Stimulated activated CD4-positive, alpha-beta T cell treated with anti-CD3 and anti-CD28 coated beads, Interleukin-1b, Interleukin-23, amount 100 ng/mL, for 1 hour (primary cell): ENCODE measurements at places on chromosomes 6 and 20.

- DNase-seq = no peak
These were observed 34.1 kb upstream of the ID1 start for GRCh38 chr20:31570735-31571617.

- no peak for DNase-seq
These were observed 154.2 kb upstream of the RNF24 start for GRCh38 chr20:4169360-4170190.

- DNase-seq = no peak
These were observed 61.4 kb upstream of the ZNF217 start for GRCh38 chr20:53654932-53655624.

GRCh38 chr6:124684621-124685020 is 277.6 kb upstream of the RNF217 start:
- DNase-seq = no peak

- no peak for DNase-seq
These were observed 699.0 kb downstream of the KHDRBS2 start for GRCh38 chr6:61586934-61587537.

DNA sequence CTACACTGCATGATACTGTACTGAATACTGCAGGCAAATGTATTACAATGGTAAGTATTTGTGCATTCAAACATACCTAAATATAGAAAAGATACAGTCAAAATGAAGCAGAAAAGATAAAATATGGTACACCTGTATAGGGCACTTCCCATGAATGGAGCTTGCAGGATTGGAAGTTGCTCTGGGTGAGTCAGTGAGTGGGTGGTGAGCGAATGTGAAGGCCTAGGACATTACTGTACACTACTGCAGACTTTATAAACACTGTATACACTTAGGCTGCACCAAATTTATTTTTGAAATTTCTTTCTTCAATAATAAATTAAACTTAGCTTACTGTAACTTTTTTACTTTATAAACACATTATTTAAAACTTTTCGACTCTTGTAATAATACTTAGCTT is 213.1 kb downstream of the ATXN1 start:
- DNase-seq = no peak

DNA sequence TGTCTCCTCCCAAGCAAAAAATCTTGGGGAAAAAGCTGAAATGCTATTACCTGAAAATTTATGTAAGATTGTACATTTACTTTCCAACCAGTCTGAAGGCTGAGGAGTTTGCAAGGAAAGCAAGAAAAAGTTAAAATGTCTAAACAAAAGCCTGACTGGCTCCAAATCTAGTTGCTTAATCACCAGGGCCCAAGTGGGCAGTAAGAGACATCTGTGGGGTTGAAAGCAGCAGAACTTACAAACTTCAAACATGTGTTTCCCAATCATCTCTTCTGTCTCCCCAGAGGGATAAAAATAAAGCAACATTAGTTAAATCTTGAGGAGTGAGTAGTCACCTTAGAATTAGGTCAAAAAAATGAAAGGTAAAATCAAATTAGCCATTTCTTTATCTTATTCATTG is 98.6 kb downstream of the OGFRL1 start:
- DNase-seq = no peak

GRCh38 chr6:150153905-150154492 is 11.2 kb downstream of the PPP1R14C start:
- no peak for DNase-seq

DNA sequence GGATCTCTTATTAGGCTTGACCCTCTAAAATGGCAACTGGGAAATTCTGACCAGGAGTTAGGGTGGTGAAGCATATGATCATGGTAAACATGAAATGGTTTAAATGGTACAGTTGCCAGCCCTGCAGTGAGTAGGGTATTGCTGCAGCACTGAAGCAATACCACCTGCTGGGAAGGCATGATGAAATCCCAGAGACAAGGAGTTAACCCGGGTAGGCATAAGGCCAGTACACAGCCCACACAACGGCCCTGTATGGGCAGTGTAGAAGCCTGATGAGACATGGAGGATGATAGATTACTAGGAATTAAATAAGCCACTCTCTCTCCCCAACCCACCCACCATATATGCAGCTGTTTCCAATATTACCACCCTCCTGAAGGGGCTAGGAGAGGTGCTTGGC is 197.4 kb upstream of the MOCS1 start:
- no peak for DNase-seq

- DNase-seq = no peak
These were observed 126.0 kb downstream of the MOXD1 start for GRCh38 chr6:132275066-132275970.

DNA sequence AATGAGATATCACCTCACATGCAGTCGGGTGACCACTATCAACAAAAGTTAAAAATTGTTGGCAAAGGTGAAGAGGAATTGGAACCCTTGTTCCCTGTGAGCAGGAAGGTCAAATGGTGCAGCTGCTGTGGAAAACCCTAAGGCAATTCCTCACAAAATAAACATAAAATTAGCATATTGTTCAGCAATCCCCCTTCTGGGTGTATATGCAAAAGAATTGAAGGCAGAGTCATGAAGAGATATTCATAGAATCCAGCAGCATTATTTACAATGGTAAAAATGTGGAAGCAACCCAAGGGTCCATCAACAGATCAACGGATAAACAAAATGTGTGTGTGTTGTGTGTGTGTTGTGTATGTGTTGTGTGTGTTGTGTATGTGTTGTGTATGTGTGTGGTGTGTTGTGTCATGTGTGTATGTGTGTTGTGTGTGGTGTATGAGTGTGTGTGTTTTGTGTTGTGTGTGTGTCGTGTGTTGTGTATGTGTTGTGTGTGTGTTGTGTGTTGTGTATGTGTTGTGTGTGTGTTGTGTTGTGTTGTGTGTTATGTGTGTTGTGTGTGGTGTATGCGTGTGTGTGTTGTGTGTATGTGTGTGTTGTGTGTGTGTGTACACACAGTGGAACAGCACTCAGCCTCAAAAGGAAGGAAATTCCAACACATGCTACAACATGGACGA is 245.1 kb downstream of the ERMARD start:
- no peak for DNase-seq

- no peak for DNase-seq
These were observed 54.1 kb downstream of the CTCFL start for GRCh38 chr20:57470666-57471495.

GRCh38 chr6:43937236-43938177 is 167.5 kb downstream of the VEGFA start:
- DNase-seq = no peak

DNA sequence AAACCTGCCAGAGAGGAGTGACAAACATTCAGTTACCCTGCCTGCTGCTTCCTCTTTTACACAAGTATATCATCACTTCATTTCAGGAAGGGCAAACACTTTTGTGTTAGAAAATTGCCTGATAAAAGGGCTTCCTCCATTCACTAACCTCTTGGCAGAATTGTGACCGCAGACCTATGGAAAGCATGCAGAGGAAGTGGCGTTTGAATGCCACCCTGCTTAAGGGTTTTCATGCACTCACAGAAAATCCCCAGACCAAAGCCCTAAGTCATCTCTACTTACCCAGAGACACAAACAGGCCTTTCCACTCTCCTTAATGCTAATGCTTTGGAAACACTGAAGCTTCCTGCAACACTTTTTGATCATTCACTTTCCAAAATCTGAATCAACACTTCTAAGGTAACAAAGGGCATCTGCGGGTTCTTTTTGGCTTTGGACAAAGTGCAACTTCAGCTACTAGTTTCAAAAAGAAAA is 22.1 kb upstream of the RALGAPA2 start:
- no peak for DNase-seq

- DNase-seq = no peak
These were observed 83.1 kb downstream of the MYLK4 start for GRCh38 chr6:2667617-2668016.

DNA sequence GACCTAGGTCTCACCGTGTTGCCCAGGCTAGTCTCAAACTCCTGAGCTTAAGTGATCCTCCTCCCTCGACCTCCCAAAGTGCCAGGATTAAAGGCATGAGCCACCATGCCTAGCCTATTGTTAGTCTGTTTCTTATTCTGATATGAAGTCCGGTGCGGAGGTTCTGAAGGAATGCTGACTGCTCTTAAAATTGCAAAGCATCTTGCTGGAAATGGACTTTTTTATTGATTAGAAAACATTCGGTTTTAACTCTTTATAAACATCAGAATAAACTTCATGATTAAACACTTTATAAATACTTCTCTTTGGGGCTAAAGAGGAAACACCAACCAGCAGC is 3.2 kb downstream of the TNFAIP3 start:
- DNase-seq = no peak

DNA sequence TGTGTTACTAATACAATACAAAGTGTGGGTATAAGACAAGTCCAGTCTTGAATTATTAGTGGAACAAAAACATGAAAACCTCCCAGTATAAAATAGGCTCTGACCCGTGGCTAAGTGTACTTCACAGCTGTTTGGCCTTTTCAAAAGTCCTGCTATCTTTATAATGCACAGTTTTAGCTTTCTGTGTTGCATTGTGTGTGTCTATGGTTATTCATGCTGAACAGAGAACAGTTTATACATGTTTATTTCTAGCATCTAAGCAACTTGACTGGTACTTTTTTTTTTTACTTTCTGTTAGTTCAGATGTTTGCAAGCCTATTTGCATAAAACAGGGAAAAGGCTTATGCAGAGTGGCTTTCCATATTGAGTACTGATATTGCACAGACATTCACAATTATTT is 119.2 kb upstream of the CCN2 start:
- no peak for DNase-seq

- DNase-seq = no peak
These were observed 6.0 kb downstream of the LHFPL5 start for GRCh38 chr6:35810971-35811698.

- DNase-seq = no peak
These were observed 5.7 kb downstream of the SESN1 start for GRCh38 chr6:109088995-109089394.

DNA sequence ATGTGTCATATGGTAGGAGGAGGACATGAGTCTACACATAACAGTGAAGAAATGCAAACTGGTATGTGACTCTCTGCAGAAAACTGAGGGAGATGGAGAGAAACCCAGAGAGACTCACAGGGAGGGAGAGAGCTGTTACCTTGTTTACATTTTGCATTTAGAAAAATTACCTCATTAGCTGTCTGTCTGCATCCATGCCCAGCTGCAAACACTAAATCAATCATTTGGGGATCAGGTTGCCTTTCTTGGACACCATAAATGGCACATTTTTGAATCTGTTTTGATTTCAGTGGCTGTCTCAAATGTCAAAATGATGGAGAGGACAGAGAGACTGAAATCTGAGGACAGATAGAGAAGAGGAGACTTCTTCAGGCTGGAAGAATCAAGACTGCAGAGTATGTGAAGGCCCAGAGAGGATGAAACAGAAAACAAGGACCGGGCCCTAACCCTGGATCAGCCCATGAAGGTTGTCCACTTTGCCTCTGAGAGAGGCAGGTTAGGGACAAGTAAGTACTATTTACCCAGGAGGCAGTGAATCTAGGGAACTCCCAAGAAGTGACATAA is 92.2 kb downstream of the UNC5CL start:
- no peak for DNase-seq

GRCh38 chr6:169171951-169172350 is 81.7 kb downstream of the THBS2 start:
- no peak for DNase-seq

DNA sequence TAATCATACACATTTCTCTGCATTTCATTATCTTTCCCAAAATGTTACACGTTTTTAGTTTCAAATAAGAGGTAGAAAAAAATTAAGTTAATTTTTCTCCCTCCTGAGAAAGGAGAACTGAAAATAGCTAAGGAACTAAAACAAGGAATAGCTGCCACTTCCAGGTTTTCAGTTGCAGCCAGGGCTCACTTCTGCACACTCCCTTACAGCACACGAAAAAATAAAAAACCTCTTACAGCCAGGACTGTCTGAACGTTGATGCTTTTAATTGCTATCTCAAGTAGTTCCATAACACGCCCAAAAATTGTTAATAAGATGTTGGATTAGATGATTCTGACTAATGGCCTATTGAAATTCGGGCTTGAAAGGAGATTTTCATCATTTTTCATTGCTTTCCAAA is 153.7 kb upstream of the THBS2 start:
- no peak for DNase-seq

- no peak for DNase-seq
These were observed 3.3 kb upstream of the TMEM14A start for GRCh38 chr6:52667572-52667971.

DNA sequence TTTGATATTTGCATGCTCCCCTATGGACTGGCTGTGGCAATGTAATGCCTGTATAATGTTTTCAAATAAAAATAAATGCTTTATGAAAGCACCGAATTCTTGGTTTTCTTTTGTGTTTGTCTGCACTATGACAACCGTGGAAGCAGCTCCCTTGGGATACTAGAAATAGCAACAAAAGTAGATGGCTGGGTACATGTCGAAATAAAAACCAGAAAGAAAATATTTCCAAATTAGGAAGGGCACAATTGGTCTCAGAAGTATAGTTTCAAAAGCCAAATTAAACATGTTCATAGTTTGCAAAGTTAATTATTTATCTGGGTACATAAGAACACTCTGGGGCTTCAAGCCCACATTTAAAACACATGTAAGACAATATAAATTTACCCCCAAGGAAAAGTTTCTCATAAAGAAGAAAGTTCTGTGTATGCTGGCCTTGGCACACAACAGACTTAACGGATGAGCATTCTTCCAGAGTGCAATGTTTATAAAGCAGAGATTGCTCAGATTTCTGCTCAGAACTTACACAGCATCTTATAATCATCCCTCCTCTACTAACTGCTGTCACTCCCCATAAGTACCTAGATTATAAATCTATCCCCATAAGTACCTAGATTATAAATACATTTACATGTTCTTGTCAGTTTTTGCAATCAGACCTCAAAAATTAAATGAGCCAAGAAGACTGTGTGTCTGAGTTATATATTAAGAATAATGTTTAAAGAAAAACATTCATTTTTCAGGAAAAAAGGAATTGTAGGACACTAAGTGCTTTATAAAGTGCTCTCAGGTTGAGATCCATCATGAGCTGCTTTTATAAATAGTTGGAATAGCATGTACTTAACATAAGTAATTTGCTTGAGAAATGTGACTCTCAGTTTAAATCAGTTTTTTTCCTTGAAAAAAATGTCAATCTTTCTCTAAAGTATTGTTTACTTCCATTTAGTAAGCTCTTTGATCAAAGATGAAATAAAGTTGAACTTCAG is 230.2 kb upstream of the PLN start:
- DNase-seq = no peak

- no peak for DNase-seq
These were observed 83.2 kb upstream of the PAX1 start for GRCh38 chr20:21622097-21622857.

GRCh38 chr6:151630991-151631655 is 137.3 kb downstream of the CCDC170 start:
- no peak for DNase-seq

- DNase-seq = no peak
These were observed 25.9 kb downstream of the ECHDC1 start for GRCh38 chr6:127317388-127318128.
